ENCODE measurements at places on chromosomes 3 and 15.
A peak's percentile ranks its signal among the peaks of the same experiment; 100 is the strongest.

DNA sequence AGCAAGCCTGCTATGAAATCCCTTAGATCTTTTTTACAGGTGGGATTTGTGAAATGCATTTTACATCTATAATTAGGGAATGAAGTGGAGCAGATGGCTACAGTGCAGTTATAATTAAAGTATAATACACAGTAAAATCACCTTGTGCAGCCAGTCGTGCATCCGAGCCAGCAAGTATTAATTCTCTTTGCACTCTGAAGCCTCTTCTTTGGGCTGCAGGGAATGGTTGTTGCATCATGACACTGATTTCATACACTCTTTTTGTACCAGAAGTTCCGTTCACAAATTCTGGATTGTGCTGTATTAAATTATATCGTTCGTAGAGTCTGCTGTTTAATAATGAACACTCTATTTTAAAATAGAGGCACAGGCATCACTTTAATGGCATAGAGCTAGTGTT, 28.7 kb upstream of the TP63 start:
- no peak for DNase-seq

DNA sequence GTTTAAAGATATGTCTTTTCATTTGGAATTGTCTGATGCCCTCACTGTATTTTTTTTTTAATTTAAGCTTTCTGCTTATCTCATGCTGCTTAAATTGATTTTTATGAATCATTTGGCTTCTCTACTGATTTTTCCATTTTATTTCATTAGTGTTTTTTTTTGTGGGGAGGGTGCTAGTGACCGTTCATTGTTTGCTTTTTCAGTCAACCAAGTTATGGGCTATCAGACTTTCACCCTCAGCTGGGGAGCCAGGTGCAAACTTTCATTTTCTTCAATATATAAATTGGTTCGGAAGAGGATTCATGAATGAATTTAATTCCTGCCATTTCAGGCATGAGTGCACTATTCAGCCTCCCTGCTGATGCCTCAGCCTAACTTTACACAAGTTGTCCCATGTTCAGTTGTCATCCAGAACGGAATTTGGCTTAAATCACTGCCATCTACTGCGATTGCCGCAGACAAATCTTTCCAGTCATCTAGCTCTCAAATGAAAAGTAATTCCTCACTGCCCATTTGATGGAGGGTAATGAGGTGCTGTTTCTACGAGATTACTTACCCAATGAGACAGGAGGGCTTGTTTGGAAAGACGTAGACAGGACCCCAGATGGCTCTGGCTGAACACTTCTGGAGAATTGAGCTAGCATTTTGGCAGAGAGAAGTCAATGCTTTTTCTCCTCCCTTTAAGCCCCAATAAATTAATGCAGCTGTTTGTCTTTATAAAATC, 89.9 kb upstream of the RORA start:
- DNase-seq: no peak

DNA sequence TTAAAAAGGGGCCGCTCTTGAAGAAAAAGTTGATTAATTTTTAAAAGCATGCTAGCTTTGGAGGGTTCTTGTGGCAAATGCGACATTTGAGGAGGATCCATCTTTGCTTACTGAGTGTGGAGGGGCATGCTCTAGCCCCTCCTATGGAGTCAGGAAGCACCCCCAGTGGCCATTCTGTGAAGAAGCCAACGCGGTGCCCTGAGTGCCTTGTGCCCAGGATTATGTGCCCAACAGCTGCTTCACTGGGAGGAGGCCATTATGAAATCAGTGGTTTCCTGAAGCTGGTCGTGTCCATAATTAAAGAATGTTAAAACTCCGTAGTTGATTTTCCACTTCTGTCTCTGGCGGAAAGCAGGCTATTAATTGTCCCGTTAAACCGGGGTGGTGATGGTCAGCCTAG, 69.1 kb upstream of the TNFAIP8L3 start:
- peak; percentile 45 for DNase-seq

- DNase-seq: no peak
Measured at GRCh38 chr3:14300721-14301399, 101.5 kb upstream of the SLC6A6 start.
